ENCODE measurements at places on chromosomes 7 and 10.
A peak's percentile ranks its signal among the peaks of the same experiment; 100 is the strongest.

DNA sequence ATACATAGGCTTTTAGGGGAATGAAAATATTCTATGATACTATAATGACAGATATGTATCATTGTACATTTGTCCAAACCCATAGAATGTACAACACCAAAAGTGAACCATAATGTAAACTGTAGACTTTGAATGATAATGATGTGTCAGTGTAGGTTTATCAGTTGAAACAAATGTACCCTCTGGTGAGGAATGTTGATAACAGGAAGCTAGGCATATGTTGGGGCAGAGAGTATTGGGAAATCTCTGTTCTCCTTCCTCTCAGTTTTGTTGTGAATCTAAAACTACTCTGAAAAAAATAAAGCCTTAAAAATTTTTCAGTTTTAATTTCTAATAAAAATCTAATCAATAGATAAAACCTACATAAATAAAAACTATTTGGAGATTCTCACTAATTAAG is 36.9 kb downstream of the C1GALT1 start:
- no peak for DNase-seq

DNA sequence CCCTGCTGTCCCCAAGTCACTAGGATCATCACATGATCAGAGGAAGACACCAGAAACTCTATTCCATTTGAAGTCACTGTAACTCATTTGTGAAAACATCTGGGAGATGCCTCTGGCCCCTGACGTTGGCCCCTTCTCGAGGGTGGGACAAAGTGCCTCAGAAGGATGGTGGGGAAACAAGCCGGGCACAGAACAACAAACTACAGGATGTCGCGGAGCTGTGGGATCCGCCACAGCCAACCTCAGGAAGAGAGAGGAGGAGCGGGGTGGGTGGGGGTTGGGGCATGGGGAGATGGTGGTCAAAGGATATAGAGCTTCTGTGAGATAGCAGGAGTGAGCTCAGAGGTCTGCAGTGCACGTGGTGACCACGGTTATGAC is 265.6 kb upstream of the TCERG1L start:
- DNase-seq = no peak

GRCh38 chr7:16398146-16399017 is 23.0 kb downstream of the CRPPA start:
- peak; percentile 59 for DNase-seq

GRCh38 chr10:30491204-30491915 is 57.4 kb downstream of the MAP3K8 start:
- DNase-seq = no peak

- peak; percentile 66 for DNase-seq
These were observed 20.5 kb upstream of the GATA3 start for GRCh38 chr10:8033812-8034465.

- DNase-seq = no peak
These were observed 35.0 kb downstream of the CCDC146 start for GRCh38 chr7:77157446-77157845.

GRCh38 chr7:149450821-149451220 is 10.0 kb downstream of the ZNF777 start:
- no peak for DNase-seq

Measured in eye (tissue), 1 donor.